ENCODE measurements at places on chromosomes 2 and 18.

DNA sequence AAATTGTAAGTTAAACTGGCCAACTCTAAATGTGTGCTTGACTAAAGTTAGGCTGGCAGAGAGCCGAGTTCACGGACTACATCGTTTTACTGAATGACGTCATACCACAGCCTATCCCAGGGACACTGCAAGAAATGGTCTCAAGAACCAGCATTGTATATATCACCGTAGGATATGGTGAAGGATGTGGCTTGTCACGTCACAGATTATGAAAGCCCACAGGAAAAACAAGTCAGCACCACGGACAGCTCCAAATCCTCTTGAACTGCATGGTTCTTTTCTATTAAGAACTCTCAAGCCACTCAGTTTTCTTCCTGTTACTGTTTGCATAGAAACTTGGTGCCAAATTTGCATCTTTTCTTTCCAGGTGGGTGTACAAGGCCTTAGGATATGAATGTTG, 85.1 kb upstream of the ACAA2 start:
- peak; percentile 82 for DNase-seq

- DNase-seq = no peak
These were observed 72.7 kb downstream of the TRIP12 start for GRCh38 chr2:229849073-229849472.

DNA sequence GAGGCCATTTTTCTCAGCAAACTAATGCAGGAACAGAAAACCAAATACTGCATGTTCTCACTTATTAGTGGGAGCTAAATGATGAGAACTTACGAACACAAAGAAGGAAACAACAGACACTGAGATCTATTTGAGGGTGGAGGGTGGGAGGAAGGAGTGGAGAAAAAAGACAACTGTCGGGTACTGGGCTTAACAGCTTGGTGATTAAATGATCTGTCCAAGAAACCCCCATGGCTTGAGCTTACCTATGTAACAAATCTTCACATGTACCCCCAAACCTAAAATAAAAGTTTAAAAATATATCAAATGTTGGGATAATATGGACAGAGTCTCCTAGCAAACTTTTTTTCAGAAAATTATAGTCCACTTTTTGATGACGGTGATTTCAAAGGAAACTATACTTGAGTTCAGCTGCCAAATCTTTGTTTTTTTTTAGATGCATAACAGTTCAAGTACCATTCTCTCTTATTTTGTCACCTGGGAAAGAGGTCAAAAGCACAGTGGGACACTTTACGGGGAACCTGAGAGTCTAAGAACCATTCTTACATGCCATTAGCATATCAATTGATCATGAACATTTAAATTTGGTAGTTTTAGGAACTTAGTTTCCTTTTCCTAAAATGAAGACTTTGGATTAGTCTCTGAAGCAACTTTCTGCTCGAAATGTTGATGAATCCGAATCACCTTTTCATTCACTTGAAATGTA, 835.0 kb downstream of the NRXN1 start:
- no peak for DNase-seq

DNA sequence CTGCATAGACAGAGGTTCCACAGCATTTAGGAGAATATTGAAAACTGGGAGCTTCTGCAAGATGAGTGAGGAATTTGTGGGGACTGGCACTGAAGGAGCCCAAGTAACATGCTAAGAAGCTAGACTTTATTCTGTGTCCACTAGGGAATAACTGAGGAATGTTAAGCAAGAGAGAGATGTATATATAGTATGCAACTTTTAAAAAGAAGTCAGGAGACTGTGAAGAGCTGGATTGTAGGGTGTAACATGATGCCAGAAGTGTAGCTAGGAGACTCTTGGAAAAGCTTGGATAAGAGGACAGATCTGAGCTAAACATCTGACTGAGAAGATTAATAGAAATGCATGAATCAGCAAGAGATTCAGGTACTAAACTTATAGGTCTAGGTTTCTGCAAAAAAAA, 270.6 kb upstream of the MMADHC start:
- DNase-seq = no peak

DNA sequence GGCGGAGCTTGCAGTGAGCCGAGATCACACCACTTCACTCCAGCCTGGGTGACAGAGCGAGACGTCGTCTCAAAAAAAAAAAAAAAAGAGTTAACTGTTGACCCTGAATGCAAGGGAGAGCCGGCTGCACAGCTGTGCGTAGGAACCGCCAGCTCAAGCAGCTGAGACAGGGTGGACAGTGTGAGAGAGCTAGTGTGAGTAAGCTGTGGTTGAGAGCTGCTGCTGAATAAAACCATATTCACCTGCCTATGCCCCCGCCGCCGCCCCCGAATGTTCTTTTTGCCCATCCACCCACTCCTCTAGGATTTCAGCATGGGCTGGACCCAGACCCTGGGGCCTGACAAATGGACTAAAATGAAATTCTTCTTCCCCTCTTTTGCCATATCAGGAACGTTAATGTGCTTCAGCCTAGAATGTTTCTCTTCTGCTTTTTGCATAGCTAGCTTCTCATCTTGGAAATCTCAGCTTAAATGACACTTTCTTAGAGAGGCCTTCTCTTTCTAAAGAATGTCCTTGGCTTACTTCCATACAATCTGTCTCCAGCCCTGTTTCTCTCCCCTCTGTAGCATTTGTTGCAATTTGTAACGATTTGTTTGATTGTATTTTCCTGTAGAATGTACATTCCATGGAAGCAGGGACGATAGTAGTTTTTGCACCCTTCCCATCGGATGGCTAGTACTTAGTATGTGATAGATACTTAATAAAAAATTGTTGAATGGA, 142.7 kb downstream of the KLHL14 start:
- DNase-seq = no peak

DNA sequence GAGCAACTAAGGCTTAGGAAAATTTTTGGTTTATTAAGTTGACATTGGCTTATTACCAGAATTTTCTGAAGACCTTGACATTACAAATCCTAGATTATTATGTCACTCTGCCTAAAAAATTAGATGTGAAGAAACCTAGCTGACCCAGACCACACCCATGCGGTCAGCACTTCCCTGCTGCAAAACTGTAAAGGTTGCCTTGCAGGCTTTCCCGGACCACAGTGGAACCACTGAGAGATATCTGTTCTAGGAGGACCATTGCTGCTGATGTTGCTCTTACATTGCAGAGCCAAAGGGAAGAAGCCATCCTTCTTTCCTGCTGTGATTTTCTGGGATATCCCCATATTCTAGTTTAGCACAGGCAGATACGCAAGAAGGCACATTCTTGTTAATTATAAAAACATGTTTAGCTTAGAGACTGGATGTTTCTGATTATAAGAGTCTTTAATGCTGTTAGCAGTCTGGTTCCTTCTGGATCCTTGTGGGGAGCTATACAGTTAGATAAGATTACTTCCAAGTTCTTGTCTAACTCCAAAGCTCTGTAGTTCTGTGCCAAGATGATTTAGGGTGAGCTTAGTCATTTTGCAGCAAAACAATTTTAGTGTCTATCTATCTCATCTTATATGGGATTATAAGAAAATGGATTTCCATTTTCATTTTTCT, 70.2 kb downstream of the AOX1 start:
- no peak for DNase-seq

DNA sequence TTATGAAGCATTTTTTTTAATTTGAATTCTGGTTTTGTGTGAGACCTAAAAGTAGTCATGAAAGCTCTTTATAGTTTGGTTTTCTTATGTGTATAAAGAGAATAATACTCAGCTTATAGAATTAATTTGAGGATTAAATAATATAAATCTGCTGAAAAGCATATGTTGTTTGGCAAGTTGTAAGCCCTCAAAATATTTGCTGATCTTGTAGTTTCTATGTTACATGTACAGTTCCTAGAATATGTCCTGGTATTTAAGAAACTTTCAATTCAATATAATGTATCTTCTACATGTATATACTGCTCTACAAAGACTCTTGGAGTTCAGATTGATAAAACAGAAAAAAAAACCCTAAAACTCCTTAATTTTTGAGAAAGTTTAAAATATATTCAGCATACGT, 605.5 kb upstream of the FAM98A start:
- no peak for DNase-seq

- no peak for DNase-seq
These were observed 72.0 kb upstream of the CHAC2 start for GRCh38 chr2:53695575-53695974.

DNA sequence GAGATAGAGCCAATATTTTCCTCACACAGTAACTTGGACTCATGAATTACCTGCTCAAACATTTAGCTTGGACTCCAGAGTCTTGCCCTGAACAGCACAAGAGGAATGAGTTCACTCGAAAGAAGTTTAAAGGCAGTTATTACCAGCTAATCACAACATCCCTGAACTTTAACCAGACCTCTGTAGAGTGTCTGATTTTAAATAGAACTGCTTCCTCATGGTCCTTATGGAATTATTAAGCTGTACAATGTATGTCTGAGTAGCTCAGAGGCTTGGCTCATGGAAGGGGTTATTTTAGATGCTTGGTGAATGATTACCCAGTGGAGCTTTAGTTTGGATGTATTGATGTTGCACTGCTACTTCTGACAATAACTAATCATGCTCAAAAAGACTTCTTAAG, 183.1 kb downstream of the FMNL2 start:
- DNase-seq = no peak

DNA sequence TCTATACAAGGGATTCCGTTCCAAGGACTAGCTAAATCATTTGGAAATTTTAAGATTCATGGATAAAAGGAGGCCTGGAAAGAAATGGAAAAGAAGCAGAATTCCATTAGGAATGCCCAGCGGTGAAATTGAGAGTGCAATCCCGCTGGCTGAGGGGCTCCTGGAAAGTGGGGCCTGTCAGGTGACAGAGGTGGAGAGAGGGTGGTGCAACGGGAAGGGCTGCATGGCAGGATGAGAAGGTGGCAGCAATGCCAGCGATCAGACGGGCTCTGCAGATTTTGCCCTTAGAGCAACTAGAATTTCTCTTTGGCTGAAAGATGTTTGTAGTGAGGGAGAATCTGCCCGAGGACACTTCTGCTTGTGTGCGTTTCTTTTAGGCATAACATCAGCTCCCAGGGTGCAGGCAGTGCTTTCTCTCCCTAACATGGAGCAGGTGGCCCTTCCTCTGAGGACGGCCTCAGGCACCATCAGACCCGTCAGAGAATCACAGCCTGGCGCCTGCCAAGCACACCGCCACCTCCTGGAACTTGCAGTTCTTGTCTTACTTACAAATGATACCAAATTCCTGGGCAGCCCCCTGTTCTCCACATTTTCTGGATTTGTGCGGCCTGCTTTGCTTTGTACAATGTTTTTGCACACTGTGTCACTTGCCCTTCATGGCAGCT, 261.6 kb downstream of the NDUFA10 start:
- DNase-seq = peak; percentile 26

DNA sequence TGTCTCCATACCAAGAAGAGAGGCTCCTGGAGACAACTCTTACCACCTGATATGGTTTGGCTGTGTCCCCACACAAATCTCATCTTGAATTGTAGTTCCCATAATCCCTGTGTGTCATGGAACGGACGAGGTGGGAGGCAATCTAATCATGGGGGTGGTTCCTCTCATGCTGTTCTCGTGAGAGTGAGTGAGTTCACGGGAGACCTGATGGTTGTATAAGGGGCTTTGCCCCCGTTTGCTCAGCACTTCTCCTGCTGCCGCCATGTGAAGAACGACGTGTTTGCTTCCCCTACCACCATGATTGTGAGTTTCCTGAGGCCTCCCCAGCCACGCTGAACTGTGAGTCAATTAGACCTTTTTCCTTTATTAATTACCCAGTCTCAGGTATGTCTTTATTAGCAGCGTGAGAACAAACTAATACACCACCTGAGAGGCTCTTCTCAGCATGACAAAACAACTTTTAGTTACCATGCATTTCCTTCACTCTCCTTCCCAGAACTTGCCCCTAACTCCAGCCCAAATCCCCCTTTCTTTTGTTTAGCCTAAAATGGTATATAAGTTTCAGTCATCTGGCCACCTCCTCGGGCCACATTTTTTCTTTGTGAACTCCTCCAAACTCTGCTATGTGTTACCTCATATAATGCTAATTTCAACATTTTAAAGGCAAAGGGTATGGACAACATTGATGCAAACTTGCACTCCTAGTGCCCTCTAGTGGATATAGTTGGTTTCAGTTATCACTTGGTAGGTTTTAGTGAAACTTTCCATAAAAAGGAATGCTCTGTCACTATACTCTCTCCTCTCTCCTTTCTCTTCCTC, 58.6 kb upstream of the SLC25A52 start:
- no peak for DNase-seq

GRCh38 chr2:191113761-191114160, 37.0 kb downstream of the STAT4 start:
- DNase-seq = no peak

- DNase-seq = no peak
These were observed 20.8 kb downstream of the LHCGR start for GRCh38 chr2:48734576-48735303.

DNA sequence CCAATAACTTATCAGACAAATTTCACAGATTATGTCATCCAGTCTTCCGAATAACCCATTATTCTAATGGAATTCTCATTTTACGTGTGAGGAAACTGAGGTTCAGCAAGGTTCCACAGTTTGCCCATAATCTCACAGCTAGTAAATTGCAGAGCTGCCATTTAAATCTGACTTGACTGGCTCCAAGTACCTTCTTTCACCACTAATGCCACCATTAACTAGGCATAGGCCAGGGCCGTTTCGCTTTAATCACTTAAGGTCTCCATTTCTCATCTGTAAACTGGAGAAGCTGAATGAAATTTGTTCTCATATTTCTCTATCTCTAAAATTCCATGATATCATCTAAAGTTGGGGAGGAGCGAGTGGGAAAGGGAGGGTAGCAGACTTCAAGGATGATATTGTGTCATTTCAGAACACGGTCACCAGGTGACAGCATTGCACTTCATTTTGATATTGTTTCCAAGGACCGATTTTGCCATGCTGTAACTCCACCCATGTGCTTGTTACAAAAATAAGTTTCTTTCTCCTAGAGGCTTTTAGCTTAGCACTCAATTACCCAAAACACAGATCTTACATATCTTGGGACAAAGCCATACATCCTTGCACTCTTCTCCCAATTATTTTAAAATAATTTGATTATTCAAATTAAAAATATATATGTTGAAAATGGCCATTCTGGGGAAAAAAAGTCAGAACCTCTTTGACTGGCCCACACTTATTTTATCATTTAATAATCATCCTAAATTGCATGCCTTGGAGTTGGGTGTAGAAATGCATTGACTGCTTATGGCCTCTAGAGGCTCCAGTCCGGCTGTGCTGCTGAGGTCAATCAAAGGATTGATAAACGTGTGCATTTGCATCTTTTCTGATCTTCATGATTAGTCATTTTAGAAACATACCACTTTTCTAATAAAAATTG, 123.8 kb downstream of the AKAIN1 start:
- DNase-seq = peak; percentile 52

- no peak for DNase-seq
These were observed 98.4 kb downstream of the CDK15 start for GRCh38 chr2:201904538-201905420.

GRCh38 chr18:45228796-45229388, 386.4 kb upstream of the SLC14A2 start:
- no peak for DNase-seq

DNA sequence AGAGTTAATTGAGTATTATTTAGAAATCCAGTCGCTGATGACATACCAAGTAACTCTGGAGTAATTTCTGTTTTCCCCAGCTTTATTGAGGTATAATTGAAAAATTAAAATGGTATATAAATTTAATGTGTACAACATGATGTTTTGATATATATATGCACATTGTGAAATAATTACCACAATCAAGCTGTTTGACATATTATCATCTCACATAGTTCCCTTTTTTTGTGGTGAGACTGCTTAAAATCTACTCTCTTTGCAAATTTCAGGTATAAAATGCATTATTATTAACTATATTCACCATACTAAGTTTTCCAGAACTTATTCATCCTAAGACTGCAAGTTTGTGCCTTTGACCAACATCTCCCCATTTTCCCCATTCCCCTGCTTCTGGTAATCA, 25.0 kb upstream of the SPAG16 start:
- DNase-seq = no peak
